Glomerular endothelial cell (primary cell): ENCODE measurements at places on chromosomes 3 and 15.

DNA sequence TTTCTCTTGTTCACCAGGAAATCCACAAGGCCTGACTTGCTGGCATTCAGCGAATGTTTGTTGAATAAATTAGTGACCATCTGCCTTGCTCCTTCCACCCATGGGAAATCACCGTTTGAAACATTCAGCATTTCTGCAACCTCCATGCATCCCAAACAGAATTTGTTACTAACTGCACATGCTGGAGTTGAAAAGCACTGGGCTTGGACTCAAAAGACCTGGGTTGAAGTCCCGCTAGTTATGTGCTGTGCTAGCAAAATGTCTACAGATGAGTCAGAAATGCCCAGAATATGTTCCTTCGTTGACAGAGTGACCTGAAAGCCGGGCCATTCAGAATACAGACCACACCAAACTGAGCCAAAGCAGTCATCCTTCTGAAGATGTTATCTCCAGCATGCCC lies 144.6 kb downstream of the ALDH1A2 start:
- DNase-seq = no peak

- no peak for DNase-seq
Measured at GRCh38 chr15:53910236-53910849, 67.9 kb upstream of the UNC13C start.

DNA sequence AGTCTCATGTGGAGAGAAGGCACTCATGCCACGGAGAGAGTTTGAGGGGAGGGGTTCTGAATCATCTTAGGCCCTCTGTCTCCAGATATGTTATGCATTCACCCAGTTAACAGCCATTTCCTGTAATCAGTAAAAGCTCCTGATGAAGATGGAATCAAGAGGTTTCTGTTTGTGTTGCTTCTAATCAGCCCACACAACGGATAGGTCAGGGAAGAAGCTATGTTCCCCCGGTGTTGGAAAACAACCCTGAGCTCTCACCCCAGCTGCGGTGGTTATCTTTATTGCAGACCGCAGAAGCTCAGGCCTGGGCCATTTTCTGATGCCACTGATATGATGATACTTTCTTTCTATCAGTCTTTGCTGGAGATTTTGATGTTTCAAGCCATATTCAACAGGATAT lies 338.5 kb upstream of the ONECUT1 start:
- no peak for DNase-seq

GRCh38 chr3:50254577-50255250 lies 14.2 kb upstream of the SEMA3B start:
- DNase-seq = peak; percentile 82

DNA sequence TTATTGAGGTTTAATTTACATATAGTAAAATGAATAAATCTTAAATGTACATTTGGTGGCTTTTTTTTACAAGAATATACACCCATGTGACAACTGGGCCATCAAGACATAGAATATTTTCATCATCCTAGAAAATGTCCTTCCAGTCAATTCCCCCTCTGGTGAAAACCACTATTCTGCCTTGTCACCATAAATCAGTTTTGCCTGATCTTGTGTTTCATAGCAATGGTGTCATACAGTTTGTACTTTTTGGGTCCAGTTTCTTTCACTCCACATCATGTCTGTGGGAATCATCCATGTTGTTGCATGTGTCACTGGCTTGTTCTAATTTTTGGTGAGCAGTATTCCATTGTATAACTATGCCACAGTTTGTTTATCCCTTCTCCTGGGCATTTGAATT lies 133.1 kb downstream of the PDCD6IP start:
- no peak for DNase-seq

GRCh38 chr3:67674055-67674454 lies 19.6 kb upstream of the SUCLG2 start:
- no peak for DNase-seq

- DNase-seq = no peak
Measured at GRCh38 chr15:60421544-60421943, 23.8 kb upstream of the ANXA2 start.

DNA sequence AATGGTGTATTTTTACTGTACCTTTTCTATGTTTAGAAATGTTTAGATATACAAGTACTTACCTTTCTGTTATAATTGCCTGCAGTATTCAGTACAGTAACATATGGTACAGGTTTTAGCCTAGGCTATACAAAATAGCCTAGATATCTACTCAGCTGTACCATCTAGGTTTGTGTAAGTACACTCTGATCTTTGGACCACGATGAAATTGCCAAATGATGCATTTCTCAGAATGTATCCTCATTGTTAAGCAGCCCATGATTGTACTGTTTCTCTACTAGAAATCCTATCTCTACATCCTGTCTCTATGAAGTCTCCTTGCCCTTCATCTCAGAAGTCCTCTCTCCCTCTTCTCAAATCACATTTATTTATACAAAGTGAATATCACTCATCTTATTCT lies 32.8 kb upstream of the ZCWPW2 start:
- DNase-seq = no peak

DNA sequence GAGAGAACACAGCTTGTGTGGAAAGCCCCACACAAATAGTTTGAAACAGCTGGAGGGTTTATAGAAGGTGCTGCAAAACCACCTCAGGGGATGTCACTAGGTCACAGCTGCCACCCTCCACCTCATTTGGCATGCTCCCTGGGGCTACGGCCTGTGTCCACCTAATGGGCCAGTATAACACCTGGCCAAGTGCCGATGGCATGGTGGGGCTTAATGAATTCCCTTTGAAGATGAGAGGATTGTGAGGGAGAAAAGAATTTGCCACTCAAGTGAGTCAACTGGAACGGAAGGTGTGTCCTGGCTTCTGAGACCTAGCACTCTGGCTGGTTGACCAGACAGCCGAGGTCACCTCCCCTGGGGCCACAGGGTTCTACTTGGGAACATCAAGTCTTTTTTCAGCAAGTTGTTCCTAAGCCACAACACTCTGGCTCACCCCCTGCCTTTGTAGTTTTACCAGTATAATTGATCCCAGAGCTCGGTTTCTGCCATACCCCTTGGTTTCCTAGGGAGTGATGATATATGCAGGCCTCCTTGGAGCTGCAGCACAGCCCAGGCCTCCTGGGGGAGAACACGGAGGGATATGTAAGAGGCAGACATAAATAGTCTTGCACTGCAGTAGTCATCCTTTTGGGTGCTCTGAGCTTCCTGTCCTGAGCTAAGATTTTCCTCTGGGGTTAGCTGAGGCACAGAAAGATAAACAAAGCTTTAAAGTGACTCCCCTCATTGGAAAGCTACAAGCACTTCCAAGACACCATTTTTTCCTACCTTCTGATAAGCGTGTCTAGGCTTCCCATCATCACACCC lies 178.2 kb upstream of the LPP start:
- DNase-seq = no peak

DNA sequence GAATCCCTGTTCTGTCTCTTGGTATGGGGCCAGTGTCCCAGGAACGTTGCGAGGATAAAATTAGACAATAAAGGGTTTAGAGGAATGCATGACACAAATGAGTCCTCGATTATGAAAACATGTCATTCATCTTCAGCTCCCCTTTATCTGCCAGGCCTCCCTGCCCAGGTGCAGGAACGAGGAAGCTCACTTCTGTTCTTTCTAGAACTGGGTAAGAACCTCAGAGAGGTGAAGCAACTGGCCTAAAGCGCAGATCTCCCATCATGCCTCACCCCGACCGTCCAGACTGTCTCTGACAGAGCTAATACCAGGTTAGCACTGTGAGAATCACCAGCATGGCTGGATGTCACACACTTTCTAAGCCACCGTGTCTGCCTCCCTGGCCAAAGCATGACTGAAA lies 1.5 kb upstream of the ITIH1 start:
- no peak for DNase-seq

DNA sequence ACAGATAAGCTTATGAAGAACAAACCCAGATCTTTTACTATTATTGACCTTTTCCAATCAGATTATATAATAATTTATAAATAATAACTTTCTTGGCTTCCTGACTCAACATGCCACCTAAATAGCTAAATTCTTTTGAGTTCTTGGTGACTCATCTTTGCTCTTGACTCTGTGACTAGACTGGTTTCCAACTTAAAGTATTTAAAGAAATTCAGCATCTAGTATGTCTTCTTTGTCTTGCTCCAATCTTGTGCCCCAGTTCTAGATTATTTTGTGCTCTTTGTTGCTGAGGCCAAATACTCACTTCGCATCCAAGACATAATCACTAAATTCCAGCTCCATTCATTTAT lies 483.2 kb upstream of the TBL1XR1 start:
- no peak for DNase-seq

DNA sequence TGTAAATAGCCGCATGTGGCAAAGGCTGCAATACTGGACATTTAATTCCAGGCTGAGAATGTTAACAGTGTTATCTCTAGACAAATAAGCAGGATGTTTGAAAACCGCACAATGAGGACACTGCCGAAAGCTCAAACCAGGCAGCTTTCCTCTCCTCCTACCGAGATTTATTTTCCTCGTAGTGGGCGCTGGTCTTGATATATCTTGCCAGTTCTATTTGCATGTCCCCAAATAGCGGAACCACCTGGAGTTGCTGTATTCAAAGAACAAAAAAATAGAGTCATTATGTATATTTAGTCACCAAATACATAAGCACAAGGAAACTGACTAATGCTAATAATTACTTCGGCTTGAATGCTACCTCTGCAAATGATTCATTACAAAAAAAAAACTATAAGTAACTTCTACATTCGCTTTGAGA lies 46.5 kb downstream of the CYFIP1 start:
- DNase-seq = no peak

DNA sequence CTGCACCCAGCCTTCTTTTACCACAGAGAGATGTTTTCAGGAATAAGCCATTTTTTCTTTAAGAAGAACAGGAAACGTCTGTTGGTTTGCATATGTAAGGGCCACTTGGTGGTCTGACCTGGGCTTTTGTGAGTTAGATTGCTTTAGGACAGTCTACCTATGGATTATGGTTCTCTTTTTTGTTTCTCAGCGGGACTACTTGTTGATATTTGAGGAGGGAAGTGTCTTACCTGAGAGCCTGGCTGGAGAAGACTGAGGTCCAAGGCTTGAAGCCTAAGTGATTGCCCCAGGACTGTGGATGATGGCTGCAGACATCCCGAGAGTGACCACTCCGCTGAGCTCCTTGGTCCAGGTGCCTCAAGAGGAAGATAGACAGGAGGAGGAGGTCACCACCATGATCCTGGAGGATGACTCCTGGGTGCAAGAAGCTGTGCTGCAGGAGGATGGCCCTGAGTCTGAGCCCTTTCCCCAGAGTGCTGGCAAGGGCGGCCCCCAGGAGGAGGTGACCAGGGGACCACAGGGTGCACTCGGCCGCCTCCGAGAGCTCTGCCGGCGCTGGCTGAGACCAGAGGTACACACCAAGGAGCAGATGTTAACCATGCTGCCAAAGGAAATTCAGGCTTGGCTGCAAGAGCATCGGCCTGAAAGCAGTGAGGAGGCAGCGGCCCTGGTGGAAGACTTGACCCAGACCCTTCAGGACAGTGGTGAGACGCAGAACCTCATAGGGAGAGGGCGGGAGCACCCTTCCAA lies 3.0 kb downstream of the ZSCAN2 start:
- no peak for DNase-seq

- no peak for DNase-seq
Measured at GRCh38 chr15:90497912-90498311, 31.8 kb upstream of the CRTC3 start.

GRCh38 chr3:126274735-126275619 lies 82.2 kb downstream of the KLF15 start:
- DNase-seq = no peak

GRCh38 chr3:172595664-172596393 lies 72.6 kb upstream of the TNFSF10 start:
- peak; percentile 72 for DNase-seq

DNA sequence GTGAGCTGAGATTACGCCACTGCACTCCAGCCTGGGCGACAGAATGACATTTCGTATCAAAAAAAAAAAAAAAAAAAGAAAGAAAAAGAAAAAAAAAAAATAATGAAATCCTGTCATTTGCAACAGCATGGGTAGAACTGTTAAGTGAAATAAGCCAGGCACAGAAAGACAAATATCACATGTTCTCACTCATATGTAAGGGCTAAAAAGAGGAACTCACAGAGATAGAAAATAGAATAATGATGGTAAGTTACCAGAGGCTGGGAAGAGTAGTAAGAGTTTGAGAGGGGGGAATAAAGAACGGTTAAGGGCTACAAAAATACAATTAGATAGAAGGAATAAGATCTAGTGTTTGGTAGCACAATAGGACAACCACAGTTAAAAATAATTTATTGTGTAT lies 19.7 kb downstream of the DENND6A start:
- DNase-seq = no peak

- no peak for DNase-seq
Measured at GRCh38 chr3:156187146-156187769, 66.9 kb downstream of the KCNAB1 start.

DNA sequence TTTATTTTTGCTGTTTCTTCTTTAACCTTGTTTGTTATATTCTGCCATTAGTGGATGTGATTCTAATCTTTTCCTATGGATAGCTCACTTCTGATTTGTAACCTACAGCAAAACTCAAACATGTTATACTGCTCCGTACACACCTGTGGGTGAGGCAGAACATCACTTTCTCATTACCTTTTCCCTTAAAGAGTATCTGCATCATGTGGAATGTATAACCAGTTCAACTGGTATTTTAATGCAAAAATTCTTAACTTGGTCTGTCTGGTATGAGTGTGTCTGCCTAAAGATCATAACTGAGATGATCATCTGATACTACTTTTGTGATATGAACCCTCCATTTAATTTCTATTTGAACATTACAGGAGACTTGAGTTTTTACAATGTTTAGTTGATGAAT lies 13.0 kb upstream of the UPK1B start:
- DNase-seq = no peak

DNA sequence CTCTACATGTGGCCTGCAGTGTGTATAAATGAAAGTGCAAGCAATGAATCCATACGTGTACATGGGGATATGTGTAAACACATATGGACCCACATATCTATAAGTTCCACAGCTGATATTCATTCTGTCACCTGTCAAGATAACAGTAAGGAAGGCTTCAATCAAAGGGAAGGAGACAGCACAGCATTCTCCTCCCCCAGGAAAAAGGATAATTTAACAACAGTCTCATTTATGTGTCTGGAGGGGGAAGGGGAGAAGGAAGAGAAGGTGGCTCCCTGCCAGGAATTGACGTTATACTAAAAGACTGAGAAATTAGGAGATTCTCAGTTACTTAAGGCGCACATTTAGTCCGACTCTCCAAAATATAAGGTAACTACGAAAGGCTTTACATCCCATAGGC lies 345.9 kb downstream of the FOXP1 start:
- DNase-seq = no peak

GRCh38 chr3:132343018-132343612 lies 25.9 kb downstream of the ACP3 start:
- DNase-seq = peak; percentile 39

GRCh38 chr3:39106851-39107387 lies 508 bp downstream of the GORASP1 start:
- DNase-seq = no peak

GRCh38 chr15:39172380-39173281 lies 408.2 kb upstream of the THBS1 start:
- no peak for DNase-seq

- DNase-seq = no peak
Measured at GRCh38 chr3:4629095-4630007, 136.2 kb downstream of the ITPR1 start.

DNA sequence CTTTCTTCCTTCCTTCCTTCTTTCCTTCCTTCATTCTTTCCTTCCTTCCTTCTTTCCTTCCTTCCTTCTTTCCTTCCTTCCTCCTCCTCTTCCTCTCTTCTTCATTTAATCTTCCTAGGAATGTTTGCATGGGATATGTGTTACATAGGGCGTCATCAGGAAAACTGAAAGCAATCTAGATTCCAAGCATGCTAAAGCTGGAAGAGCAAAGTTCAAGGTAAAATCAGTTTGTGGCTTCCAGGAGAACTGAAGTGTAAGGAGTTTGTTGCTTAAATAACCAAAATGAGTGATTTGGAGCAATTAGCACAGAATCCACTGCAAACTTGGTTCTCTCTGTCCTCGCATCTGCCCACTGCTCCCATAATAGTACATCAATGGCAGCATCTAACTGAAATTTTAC lies 716.2 kb downstream of the GBE1 start:
- DNase-seq = no peak
